Activated CD4-positive, alpha-beta T cell treated with anti-CD3 and anti-CD28 coated beads for 36 hours (primary cell): ENCODE measurements at places on chromosomes 3 and 15. TPM values are rescaled to one million over a fixed set of nuclear protein-coding genes. Genes with fewer than 3 reads are reported as not detected.

Gene CCNB2
- total RNA-seq, result 68.0 TPM

Gene CYP1A2
- total RNA-seq, result not detected

Gene ADAMTSL3
- not detected for total RNA-seq

Gene SLC15A2
- 0.53 TPM for total RNA-seq

Gene FOXB1
- 0.56 TPM for total RNA-seq

DNA sequence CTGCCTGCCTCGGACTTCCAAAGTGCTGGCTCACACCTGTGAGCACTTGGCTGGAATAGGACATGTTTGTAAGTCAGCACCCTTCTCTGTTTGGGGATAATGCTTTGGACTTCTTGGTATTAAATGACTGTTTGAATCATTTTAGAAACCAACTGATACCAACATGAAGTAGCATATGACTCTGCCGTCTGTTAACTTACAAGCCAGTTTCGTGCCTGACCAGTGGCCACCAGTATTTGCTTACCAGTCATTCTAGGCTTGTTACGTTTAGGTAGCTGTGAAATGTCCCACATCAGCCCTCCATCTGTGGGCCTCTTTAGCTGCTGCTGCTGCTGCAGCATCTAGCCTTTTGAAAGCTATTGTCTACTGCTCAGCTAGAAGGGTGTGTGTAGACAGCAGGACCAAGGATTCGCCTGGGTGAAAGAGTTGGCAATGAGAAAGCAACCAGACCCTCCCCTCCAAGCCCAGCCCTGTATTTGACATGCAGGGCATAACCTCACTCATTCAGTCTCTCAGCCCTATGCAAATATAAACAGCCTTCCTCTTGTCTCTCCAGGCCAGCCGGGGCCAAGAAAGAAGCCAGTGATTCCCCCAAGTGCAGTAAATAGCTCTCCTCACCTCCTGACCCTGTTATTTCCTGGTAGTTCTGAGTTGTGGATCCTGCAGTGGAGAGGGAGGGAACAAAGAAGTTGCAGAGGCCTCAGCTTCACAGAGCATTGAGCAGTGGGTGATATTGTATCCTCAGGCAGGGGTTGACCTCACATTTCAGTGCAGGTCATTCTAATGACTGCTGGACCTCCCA is 51.0 kb downstream of the NKIRAS1 start:
- H3K36me3 ChIP-seq, result peaks cover 7% of the 10 kb centered on the region
- no peak overlapping the region for H3K4me3 ChIP-seq
- peaks cover 40% of the 10 kb centered on the region for H3K4me1 ChIP-seq
- H3K27me3 ChIP-seq, result no peaks in the 10 kb centered on the region
- H3K27ac ChIP-seq, result no peak overlapping the region

DNA sequence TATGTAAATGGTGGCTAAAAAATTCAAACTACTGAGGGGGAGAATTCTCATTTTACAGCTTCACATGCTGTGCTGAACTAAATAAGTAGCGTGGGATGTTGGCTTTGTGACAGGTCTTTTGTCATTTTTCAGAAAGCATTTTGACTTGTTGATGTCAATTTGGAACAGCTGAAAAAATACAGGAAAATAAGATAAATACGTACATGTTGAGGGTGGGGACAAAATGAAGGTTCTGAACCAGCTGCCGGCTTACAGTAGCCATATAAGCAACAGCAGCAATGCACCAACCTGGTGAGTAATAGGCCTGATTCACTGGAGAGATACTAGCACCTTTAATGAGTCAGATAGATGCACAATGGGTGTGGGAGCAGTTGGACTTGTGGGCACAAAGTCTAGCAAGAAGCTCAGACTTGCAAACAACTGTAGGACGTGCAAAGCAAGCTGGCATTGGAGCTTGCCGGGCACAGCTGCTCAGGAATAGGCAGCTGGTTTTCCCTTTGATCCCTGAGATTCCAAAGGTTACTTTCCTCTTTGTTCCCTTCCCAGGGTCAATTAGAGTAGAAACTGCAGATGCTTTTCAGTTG is 12.9 kb downstream of the B3GNT5 start:
- DNase-seq, result peak; percentile 75
- H3K4me3 ChIP-seq, result no peak overlapping the region
- H3K36me3 ChIP-seq, result peaks cover 39% of the 10 kb centered on the region

DNA sequence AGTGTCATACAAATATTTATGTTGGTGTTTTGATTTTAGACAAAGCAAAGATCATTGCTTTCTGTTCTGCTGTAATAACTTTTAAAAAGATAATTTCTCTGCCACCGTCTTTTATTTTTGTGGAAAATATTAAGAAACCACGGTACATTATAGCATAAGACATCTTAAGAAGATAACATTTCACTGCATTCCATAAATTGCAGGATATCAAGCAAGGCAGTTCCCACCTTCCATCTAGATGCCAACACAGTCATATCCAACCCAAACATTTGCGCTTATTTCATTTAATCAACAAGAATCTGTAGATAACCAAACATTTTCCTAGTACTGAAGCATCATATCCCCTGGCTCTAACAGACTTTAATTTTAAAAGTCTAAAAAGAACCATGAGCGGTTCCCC is 25.1 kb downstream of the ARHGAP31 start:
- H3K27me3 ChIP-seq, result no peaks in the 10 kb centered on the region
- peaks cover 7% of the 10 kb centered on the region for H3K36me3 ChIP-seq
- H3K27ac ChIP-seq, result no peak overlapping the region
- H3K4me3 ChIP-seq, result no peak overlapping the region
- peaks cover 34% of the 10 kb centered on the region for H3K4me1 ChIP-seq

- H3K36me3 ChIP-seq, result no peaks in the 10 kb centered on the region
- no peak overlapping the region for H3K4me3 ChIP-seq
- no peaks in the 10 kb centered on the region for H3K27me3 ChIP-seq
- no peaks in the 10 kb centered on the region for H3K4me1 ChIP-seq
Measured at GRCh38 chr15:58562135-58562534, 130.3 kb downstream of the LIPC start.

- H3K27ac ChIP-seq, result no peak overlapping the region
- H3K4me3 ChIP-seq, result no peak overlapping the region
- H3K36me3 ChIP-seq, result no peaks in the 10 kb centered on the region
- no peak for DNase-seq
Measured at GRCh38 chr15:27741226-27741860, 357.8 kb downstream of the OCA2 start.

DNA sequence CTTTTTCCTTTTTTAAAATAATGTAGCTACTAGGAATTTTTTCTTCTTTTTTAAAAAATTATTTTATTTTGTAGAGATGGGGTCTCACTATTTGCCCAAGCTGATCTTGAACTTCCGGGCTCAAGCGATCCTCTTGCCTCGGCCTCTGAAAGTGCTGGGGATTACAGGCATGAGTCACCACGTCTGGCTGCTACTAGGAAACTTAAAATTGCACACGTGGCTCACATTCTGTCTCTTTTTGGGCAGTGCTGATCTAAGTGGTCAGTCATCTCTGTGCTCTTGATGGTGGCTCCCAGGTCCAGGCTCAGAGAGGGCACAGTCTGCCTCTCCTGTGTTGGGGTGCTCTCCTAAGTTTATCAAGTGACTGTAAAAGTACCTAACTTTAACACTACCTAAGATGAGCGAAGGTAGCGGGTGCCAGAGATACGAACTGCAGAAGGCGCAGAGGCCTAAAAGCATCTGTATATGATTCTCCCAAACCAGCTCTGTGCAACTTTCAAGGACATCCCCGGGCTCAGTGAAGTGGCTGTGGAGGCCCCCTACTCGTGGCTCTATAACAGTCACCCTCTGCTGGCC is 52.9 kb upstream of the SEC13 start:
- no peaks in the 10 kb centered on the region for H3K36me3 ChIP-seq
- DNase-seq, result no peak
- no peak overlapping the region for H3K4me3 ChIP-seq
- no peak overlapping the region for H3K27ac ChIP-seq
- peaks cover 11% of the 10 kb centered on the region for H3K27me3 ChIP-seq

GRCh38 chr3:161083131-161083530 is 22.0 kb downstream of the B3GALNT1 start:
- no peak for DNase-seq
- H3K36me3 ChIP-seq, result no peaks in the 10 kb centered on the region
- H3K27ac ChIP-seq, result no peak overlapping the region
- H3K4me3 ChIP-seq, result no peak overlapping the region
